ENCODE measurements at places on chromosomes 12 and 14. TPM values are rescaled to one million over a fixed set of nuclear protein-coding genes. Genes with fewer than 3 reads are reported as not detected.
A peak's percentile ranks its signal among the peaks of the same experiment; 100 is the strongest.

GRCh38 chr14:74612350-74613021 lies 449 bp upstream of the LTBP2 start:
- no peaks in the 10 kb centered on the region for H3K27me3 ChIP-seq
- peak; percentile 86 for DNase-seq
- H3K27ac ChIP-seq, result no peak overlapping the region

PAX9 gene
- total RNA-seq, result 0.42 TPM

DNA sequence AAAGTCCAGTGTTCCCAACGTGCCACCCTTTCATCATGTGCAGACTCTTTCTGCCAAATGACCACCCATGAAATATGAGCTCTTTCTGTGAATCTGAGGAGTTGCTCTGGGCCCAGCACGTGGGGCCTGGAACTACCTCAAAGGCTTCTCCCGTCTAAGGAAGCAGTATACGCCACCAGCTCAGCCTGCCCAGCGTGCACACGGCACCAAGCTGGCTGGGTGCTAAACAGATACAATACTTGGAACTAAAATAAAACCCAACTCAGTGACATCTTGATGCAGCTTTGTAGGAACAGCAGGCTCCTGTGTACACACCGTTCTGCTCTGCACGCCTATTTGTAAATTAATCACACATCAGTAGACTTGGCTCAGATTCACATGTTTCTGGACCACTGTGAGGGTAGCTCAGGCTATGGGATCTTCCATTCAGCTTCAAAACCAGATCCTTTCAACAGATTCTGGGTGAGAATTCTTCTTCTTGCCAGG lies 74.8 kb downstream of the ARL6IP4 start:
- H3K36me3 ChIP-seq, result peaks cover 6% of the 10 kb centered on the region
- DNase-seq, result no peak
- no peak overlapping the region for H3K4me3 ChIP-seq
- H3K27me3 ChIP-seq, result no peaks in the 10 kb centered on the region

- no peak for DNase-seq
- H3K4me3 ChIP-seq, result no peak overlapping the region
- no peaks in the 10 kb centered on the region for H3K27me3 ChIP-seq
- no peak overlapping the region for H3K27ac ChIP-seq
- H3K36me3 ChIP-seq, result no peaks in the 10 kb centered on the region
These were observed 15.2 kb downstream of the PLD4 start for GRCh38 chr14:104939666-104940410.

DNA sequence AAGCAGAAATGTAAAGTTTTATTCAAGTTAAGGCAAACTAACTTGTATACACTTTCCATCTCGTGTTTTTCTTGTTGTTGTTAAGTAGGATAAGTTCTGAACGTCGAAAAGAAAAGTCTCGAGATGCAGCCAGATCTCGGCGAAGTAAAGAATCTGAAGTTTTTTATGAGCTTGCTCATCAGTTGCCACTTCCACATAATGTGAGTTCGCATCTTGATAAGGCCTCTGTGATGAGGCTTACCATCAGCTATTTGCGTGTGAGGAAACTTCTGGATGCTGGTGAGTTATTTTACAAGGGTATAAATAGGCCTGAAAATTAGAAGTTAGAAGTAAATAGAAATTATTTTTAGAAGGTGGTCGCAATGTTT lies 25.0 kb downstream of the HIF1A start:
- peaks cover 21% of the 10 kb centered on the region for H3K4me1 ChIP-seq
- no peaks in the 10 kb centered on the region for H3K27me3 ChIP-seq
- peak overlapping the region; percentile 47 for H3K27ac ChIP-seq
- H3K4me3 ChIP-seq, result peak overlapping the region; percentile 41
- DNase-seq, result no peak
- peaks cover 15% of the 10 kb centered on the region for H3K36me3 ChIP-seq

DNA sequence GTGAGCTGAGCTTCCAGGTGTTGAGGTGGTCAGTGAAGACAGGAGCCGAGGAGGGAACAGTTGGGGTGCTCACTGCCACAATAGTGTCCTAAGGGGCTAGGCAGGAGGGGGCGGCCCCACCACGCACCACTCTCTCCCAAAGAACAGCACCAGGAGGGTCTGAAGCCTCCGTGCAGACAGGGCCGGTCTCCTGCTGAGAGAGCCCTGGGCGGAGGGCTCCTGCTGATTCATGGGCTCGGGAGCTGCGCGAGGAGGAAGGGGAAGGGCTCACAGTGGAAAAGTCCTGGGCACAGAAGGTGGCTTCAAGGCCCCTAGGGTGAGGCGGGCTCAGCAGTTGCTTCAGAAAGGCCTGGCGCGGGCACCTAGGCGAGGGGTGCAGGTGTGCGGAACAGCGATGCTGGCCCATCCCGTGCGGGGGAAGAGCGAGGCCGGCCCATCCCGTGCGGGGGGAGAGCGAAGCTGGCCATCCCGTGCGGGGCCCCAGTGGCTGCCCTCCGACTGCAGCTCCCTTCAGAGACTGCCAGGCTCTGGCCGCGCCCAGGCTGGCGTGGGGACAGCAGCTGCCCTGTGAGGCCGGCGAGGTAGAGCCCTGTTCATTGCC lies 176.7 kb downstream of the ADGRD1 start:
- no peak overlapping the region for H3K27ac ChIP-seq
- no peak for DNase-seq
- no peaks in the 10 kb centered on the region for H3K4me1 ChIP-seq
- H3K4me3 ChIP-seq, result no peak overlapping the region

DNA sequence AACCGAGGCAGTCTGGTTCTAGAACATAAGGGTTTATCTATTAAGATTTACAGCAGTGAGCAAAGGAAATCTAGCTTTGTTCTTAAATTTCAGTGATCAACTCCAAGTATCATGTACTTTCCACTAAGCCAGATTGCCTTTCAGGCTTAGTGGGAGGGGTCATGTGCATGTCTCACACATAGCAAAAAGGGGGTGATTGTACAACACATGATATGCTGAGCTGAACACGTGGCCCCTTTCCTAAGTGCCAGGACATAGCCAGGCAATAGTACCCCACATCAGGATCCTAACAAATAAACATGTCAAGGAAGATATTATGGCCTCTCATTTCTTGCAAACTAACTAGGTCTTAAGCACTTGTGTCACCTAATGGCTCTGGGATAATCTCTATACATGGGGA lies 347.2 kb downstream of the C12orf75 start:
- no peak overlapping the region for H3K4me3 ChIP-seq
- H3K27me3 ChIP-seq, result no peaks in the 10 kb centered on the region
- H3K36me3 ChIP-seq, result no peaks in the 10 kb centered on the region

DNA sequence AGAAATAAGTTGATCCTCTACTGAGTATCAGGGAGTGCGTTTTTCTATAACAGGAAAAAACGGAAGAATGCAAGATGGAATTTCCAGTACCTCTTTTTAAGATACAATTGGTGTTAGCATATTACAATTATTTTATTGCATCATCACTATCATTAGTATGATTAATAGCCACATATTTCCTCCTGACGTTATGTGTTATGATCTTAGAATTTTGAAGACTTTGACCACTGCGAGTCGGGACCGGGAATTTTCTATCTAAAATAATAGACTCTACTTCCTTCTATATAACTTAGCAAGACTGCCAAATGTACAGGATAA lies 679 bp upstream of the SAV1 start:
- H3K36me3 ChIP-seq, result no peaks in the 10 kb centered on the region
- no peak for DNase-seq
- H3K27ac ChIP-seq, result no peak overlapping the region
- peaks cover 14% of the 10 kb centered on the region for H3K4me1 ChIP-seq
- H3K4me3 ChIP-seq, result peak overlapping the region; percentile 77
- peaks cover 5% of the 10 kb centered on the region for H3K27me3 ChIP-seq

DNA sequence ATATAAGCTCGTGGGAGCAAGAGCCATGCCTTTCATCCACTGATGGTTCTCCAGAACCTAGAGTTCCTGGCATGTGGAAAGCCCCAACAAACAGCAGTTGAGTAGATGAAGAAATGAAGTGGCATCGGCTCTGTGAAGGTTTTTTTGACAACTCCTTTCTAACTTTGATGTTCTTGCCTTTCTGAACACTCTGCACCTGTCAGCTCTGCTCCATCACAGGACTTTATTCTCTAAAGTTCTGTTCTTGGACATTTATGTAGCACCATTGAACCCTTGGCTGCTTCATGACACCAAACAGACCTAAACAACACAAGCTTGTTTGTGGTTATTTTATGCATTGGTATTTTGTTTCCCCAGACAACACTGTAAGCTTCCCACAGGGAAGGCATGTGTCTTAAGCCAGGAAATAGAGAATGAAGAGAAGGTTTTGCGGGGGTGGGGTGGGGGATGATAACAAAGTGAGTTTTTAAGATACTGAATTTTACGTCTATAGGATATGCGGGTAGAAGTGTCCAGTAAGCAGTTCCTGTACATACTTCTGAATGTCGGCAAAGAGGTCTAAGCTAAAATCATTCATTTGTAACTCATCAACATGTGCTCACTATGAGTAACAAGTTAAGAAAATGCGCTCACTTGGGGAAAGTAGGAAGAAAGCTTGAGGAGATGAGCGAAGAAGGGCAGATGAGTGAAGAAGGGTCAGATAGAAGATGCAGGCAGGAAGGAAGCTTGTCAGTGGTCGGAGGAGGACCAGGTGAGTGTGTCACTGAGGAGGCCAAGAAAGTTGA lies 146.0 kb upstream of the PLEKHG7 start:
- no peaks in the 10 kb centered on the region for H3K27me3 ChIP-seq
- H3K4me3 ChIP-seq, result peak overlapping the region; percentile 61
- no peaks in the 10 kb centered on the region for H3K36me3 ChIP-seq
- DNase-seq, result no peak

- peak overlapping the region; percentile 78 for H3K4me3 ChIP-seq
- peak overlapping the region; percentile 82 for H3K27ac ChIP-seq
- no peaks in the 10 kb centered on the region for H3K36me3 ChIP-seq
- H3K4me1 ChIP-seq, result peaks cover 81% of the 10 kb centered on the region
- DNase-seq, result no peak
These were observed 29.7 kb downstream of the ATF7IP start for GRCh38 chr12:14395074-14395778.

DNA sequence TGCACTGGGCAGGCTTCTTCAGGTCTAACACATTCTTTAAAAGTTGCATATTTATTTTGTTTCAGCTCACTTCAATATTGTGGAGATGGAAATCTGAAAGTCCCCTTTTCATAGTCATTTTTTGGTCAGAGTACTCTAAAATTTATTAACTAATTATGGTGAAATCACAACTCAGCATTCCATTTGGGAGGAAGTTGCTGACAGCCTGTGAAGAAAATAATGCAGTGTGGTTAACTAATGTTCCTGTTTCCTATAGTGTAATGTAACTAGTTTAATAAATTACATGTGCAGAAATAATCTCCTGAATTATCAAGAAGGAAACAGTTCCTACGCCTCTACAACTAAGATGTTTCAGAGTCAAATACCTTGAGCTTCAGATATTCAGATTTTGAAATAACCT lies 17.1 kb downstream of the LRFN5 start:
- no peaks in the 10 kb centered on the region for H3K27me3 ChIP-seq
- H3K4me1 ChIP-seq, result no peaks in the 10 kb centered on the region
- no peaks in the 10 kb centered on the region for H3K36me3 ChIP-seq
- H3K4me3 ChIP-seq, result no peak overlapping the region

ARL1 gene
- total RNA-seq, result 28.7 TPM
